ENCODE measurements at places on chromosomes 1 and 21. TPM values are rescaled to one million over a fixed set of nuclear protein-coding genes. Genes with fewer than 3 reads are reported as not detected.

- DNase-seq: peak; percentile 73
These were observed 37.8 kb downstream of the SGIP1 start for GRCh38 chr1:66571789-66572188.

DNA sequence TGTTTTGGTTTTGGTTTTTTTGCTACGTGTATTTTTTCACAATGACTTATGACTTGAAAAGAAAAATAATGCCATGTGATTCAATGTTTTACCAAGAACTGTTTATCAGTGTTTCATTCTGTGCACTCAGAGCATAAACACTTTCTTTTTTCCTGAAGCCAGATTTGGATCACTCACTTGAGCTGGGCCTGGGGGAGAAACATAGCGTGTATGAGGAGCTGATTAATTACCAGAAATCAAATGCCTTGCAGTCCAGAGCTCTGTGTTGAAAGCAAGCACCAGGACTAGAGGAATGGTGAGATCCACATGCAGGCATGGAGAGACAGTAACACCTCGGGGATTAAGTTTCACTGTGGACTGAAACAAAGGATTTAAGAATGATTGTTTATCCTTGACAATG, 642.1 kb upstream of the ADGRL2 start:
- DNase-seq: peak; percentile 75

DNA sequence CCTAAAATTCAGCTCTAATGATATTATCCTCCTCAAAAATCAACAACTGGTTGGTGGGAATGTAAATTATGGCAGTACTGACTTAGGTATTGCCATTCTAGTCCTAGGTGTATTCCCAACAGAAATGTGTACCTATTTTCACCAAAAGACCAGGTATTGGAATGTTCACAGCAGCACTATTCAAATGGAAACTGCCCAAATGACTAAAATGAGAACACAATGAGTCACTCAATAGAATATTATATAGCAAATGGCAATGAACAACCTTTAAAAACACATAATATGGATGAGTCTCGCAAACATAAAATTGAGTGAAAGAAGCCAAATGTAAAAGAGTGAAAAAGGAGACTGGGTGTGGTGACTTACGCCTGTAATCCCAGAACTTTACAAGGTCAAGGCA, 44.9 kb downstream of the GADD45A start:
- DNase-seq: no peak

DNA sequence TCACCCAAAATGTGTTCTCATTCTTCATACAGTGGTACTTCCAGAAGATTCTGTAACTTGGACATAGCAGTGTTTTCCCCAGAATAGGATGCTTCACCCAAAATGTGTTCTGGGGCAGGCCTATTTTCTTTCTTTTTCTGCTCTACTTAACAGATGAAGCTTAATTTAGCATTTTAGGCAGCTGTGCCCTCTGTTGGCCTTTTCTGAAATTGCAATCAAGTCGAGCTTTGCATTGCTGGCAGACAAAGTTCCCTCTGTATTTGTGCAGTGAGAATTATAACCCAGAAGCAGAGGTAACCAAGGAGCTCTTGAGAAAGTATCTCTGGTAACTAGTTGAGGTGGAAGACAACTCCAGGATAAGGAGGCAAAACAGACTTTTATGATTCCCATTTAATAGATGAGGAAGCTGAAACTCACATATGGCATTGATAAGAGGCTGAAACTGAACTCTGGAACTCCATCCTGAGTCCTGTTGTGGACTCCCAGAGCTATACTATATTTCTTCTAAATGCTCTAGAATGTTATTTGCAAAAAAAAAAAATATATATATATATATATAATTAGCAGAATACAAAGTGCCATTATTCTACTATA, 50.3 kb upstream of the L1TD1 start:
- DNase-seq: peak; percentile 54

- DNase-seq: peak; percentile 48
These were observed 24.0 kb upstream of the ELOA start for GRCh38 chr1:23719162-23719820.

GRCh38 chr1:71224741-71225377, 144.0 kb upstream of the ZRANB2 start:
- no peak for DNase-seq

DNA sequence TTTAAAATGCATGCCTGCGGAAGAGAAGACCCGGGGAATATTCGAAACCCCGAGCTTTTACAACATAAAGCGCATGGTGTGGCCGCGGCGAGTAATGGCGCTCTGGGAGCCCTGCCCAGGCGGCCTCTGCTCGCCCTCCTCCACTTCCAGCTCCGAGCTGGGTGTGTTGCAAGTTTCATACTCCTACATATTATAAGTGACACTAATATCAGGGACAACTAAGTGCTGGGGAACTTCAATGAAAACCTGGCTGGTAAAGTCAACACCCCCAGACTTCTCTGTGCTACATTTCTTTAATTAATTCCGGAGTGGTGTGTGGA, 11.8 kb downstream of the SIM2 start:
- no peak for DNase-seq

The POLR3C gene
- total RNA-seq: 53.1 TPM

The LHX4 gene
- total RNA-seq: 0.32 TPM

The RNF220 gene
- total RNA-seq: 54.8 TPM

Measured in fibroblast of villous mesenchyme (primary cell).